ENCODE measurements at places on chromosomes 13 and 19.

- DNase-seq, result no peak
Measured at GRCh38 chr13:57632276-57633140, 964 bp downstream of the PCDH17 start.

DNA sequence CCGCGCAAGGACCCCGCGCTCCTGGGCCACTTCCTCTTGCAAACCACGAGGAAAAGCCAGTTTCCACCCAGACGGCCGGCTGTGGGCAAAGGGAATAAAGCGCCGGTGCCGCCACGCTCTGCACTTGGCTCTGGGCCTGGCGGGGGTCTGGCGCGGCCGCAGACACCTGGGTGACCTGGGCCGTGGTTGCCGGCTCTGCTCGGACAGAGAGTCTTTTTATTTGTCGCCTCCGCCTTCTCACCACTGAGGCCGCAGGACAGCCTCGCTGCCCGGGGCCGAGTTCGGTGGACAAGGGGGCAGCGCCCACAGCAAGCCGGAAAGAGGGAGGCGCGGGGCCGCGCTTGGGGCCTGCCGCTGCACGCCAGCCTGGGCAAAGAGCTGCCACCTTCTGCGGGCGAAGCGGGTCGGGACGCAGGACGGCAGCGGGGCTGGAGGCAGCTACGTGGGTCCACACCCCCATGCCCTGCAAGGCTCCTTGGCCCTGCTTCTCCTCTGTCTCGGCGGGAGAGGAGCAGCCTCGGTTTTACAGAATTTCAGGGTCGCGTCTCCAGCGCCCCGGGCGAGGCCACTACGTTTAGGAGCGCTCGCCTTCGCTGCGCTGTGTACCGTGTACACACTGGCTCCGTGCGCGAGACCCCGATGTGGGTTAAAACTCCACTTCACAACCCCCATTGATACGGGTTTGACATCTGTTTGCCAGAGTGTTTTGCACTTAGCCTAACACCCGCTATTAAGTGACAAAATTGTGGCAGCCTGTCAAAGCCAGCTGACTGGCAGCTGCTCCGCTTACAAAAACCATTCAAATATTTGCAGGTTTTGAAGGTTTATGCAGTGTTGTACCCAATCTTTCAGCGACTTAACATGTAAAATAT lies 13.0 kb upstream of the SOX1 start:
- DNase-seq, result no peak

DNA sequence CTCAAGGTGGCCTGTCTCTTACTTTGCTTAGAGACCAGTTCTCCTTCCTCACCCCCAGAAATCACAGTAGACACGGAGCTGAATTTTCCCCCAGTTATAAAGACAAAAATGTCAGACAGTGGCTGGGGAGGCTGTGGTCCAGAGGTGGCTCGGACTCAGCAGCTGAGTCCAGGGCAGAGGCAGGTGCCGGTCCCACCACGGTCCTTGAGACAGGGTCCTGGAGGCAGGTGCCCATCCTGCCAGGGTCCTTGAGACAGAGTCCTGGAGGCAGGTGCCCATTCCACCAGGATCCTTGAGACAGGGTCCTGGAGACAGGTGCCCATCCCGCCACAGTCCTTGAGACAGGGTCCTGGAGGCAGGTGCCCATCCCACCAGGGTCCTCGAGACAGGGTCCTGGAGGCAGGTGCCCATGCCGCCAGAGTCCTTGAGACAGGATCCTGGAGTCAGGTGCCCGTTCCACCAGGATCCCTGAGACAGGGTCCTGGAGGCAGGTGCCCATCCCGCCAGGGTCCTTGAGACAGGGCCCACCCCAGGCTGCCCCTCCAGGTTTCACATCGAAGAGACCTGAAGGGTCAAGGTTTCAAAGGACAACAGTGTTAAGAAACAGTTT lies 23.1 kb downstream of the PEPD start:
- no peak for DNase-seq

DNA sequence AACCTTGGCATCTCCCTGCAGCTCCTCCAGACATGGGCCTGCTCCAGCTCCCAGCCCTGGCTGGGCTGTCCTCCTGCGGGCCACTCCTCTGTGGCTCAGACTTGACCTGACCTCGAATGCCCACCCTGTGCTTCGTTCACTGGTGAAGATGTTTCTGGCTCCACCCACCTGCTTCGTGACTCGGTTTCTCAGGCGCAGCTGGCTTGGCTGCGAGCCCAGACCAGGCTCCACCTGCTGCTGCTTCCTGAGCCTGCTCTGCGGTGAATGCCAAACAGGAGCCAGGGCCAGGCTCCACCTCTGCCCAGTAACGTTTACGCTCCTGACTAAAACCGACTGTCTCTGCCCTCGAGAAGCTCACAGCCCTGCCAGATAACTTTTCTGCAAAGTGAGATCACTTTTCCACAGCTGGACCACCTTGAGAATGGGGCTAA lies 8.9 kb upstream of the RSPH6A start:
- DNase-seq, result no peak

GRCh38 chr13:70644052-70644451 lies 535.8 kb upstream of the KLHL1 start:
- no peak for DNase-seq

DNA sequence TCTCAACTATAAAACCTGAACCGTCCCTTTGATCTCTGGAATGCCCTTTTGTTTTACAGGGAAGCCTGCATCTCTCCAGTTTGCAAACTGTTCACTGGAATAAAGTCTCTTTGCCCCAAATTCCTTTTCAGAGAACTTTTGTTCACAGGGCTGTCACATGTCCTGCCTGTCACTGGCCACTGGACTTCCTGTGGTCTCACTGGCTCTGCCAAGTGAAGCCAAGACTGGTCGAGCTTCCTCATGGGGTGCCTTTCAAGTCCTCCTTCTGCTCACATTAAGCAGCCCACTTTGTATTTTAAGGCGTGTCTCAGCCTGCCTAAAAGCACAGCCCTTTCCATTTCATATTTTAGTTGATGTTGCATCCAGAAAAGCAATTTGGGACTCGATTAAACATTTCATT lies 215.7 kb downstream of the KATNAL1 start:
- no peak for DNase-seq

- DNase-seq, result peak; percentile 12
Measured at GRCh38 chr13:102402290-102402689, 442 bp upstream of the FGF14 start.

DNA sequence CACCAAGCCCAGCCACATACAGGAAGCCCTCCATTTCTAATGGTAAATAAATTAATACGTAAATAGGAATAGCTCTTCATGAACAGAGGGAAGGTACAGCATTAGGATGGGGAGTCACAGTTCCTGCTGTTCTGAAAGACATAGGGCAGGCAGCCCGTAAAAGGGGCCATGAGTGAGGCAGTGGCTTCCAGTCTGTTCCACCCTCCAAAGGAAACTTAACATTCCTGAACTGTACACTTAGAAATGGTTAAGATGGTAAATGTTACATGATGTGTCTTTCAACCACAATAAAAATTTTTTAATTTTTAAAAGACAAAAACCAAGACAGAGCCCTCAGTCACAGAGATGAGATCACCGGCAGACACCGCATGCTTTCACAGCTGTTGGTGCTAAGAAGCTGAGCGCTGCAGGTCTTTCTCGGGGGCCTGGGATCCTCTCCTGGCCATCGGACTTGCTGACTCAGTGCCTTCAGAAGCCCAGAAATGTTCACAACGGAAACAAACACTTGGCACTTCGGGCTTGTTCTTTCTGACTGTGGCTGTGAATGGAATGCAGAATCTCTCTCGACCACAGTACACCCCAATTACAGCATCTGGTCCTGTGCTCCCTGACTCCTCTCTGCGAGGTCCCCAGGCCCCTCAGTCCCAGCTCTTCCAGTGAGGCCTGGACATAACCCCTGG lies 36.4 kb downstream of the EPS15L1 start:
- peak; percentile 48 for DNase-seq

GRCh38 chr19:2867025-2867991 lies at the start of gene ZNF556:
Gene ZNF556, plus strand, starts transcription at chr19:2867335. Its CDS starts 87 bp downstream, at chr19:2867422.
- no peak for DNase-seq

GRCh38 chr13:99751517-99752199 lies 219.9 kb downstream of the ZIC5 start:
- peak; percentile 47 for DNase-seq

DNA sequence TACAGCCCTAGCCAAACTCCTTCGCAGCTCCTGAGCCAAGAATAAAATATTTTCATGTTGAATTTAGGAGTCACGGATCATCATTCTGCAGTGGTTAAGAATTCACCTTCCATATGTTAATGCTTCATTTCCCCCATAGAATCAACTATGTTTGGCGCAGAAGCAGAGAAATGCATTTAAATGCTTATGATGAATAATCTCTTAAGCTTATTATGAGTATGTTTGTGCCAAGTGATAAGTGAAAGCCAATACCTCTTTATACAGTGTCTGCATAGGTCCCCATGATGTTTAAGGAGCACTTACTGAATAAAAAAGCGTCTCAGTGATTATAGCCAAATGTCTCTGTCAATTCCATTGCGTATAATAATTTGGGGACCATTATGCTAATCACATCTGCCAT lies 32.7 kb upstream of the POMP start:
- DNase-seq, result no peak

DNA sequence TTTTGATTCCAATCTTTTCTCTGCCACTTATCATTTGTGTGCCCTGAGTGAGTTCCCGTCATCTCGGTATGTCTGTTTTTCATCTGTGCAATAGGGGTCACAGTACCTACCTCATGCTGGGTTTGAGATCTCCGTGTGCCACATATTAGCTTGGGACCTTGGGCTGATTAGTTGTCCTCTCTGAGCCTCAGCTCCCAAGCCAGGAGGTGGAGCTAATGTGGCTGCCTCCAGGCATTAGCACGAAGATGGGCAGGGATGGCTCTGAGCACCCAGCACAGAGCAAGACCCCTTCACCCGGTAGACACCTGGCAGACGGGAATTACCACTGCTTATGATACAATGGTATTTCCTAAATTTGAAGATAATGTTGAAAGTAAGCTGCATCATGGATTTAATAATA lies 35.8 kb upstream of the XPO4 start:
- DNase-seq, result no peak

- no peak for DNase-seq
Measured at GRCh38 chr19:44202470-44202869, 9.9 kb upstream of the ZNF227 start.

GRCh38 chr13:97325738-97326137 lies 103.6 kb downstream of the MBNL2 start:
- DNase-seq, result no peak

- DNase-seq, result peak; percentile 54
Measured at GRCh38 chr19:33052352-33052972, 12.2 kb downstream of the RHPN2 start.

- no peak for DNase-seq
Measured at GRCh38 chr13:52394586-52394985, 11.4 kb downstream of the THSD1 start.

- no peak for DNase-seq
Measured at GRCh38 chr13:109408591-109409382, 377.6 kb downstream of the IRS2 start.

Measured in transverse colon (tissue), 4 donors.